Activated T-cell treated with anti-CD3 and anti-CD28 coated beads for 24 hours (primary cell): ENCODE measurements at places on chromosomes 12 and 14.

DNA sequence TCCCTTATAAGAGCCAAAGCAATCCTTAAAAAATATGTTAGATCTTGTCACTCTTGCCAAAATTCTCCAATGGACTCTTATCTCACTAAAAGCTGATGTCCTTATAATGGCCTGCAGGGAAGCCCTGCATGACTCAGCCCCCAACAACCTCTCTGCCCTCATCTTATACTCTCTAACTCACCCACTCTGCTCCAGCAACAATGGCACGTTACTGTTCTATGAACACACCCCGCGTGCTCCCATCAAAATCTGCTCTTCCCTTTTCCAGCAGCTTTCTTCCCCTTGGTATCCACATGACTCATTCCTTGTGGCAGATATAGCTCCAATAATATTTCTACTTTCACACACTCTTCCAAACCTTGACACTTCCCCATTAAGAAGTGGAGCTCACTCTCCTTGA, 108.1 kb downstream of the DENND5B start:
- DNase-seq, result no peak

- no peak for DNase-seq
Observed at GRCh38 chr12:4275016-4275869, 1.7 kb downstream of the CCND2 start.

DNA sequence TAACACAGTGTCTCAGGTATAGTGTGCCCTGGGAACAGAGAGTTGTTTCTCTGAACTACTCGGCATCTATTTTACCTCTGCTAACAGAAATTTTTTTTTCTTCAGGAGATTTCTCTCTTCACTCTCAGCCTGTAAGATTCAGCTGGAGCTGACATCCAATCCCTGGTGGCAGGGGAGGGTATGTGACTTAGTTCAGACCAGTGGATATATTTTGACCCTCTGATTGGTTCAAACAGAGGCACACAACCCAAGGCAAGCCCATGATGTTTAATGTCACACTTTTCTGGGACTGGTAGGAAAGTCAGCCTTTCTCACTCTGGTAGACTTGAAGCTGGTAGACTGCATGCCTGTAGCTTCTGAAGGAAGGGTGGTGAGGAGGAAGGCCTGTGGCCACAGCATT, 147.9 kb downstream of the HMGA2 start:
- DNase-seq, result no peak

GRCh38 chr12:63792338-63792737, 12.6 kb downstream of the RXYLT1 start:
- no peak for DNase-seq

GRCh38 chr14:21902561-21903181, 229.1 kb upstream of the OR4E1 start:
- DNase-seq, result no peak

DNA sequence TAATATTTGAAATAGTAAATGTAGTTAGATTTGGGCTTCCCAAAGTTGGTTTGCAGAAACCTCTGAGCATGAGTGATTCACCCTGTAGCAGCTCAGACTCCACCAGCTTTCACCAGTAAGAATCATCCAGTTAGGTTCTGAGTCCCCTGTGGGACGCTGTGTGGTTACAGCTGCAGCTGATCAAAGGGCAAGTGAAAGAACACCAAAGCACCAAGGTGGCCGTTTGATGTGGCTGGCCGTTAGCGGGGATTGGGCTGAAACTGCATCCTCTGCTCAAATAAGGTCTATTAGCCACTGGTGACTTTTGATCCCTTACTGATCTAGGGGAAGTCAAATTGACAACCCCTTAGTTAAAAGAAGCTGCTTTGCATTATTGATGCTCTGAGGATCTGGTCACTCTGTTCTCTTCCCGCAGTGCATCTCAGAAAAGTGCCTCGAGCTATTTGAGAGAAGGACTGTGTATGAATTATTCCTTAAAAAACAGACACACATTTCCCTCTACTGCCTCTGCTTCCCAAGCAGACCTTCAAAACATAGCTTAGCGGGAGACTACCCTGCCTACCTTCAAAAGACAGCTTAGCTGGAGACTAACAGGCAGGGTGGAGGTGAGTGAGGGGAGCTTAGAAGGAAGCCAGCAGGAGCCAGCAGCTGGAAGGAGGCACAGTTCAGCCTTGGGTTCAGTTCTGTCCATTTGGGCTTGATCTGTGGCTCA, 3.7 kb downstream of the ABHD12B start:
- DNase-seq, result peak; percentile 51

DNA sequence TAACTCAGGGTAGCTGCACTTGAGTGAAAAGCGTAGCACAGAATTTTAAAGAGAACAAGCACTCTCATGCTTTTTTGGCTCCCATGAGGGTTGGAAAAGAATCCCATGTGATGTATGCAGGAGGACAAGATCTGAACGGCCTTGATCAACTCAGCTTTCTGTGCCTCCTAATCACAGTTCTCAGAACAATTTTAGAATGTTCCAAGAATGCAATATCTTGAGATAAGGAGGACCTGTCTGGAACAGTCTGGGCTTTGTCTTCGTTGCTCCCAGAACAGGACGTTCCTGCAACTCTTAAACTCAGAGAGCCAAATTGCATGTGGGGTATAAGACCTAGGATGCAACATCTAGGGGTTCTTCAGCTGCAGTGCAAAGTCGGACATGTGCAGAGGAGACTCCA, 582.7 kb downstream of the RERGL start:
- DNase-seq, result no peak

DNA sequence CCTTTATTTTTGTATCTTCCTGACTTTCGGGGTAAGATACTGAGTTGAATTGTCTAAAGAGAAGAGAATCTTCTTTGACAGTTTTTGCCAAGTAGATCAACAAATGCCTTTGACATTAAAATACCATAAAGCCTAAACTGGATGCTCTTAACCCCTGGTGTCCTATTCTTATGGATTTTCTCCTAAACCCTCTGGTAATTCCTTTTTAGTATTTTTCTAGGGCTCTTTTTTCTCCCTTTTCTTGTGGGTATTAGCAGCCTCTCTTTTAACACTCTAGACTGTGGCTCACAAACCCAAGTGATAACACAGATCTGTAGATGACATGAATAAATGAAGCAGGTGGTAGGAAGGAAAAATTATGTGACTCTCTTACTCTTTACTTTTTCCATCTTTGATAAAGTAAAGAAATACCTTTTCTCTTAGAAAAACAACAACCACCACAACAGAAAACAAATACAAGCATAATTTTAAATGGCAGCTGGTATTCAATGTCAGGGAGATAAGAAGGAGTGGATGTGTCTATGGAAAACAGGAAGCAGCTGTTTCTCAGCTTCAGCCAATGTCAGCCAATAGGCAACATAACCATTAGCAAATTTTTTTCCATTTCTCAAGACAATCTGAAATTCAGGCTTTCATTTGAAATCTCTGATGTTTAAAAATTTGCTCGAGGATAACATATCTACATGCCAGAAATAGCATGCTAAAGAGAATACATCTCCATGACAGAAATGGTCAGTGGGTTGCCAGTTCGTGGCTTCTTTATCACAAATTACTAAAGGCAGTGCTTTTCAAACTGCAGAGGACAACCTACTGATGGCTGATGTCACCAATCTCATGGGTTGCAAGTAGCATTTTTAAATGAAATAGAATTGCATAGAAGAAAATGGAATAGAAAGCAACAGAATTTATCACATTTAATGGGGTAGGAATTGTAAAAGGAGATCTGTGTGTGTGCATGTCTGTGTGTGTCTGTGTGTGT, 123.1 kb upstream of the KRR1 start:
- DNase-seq, result no peak

DNA sequence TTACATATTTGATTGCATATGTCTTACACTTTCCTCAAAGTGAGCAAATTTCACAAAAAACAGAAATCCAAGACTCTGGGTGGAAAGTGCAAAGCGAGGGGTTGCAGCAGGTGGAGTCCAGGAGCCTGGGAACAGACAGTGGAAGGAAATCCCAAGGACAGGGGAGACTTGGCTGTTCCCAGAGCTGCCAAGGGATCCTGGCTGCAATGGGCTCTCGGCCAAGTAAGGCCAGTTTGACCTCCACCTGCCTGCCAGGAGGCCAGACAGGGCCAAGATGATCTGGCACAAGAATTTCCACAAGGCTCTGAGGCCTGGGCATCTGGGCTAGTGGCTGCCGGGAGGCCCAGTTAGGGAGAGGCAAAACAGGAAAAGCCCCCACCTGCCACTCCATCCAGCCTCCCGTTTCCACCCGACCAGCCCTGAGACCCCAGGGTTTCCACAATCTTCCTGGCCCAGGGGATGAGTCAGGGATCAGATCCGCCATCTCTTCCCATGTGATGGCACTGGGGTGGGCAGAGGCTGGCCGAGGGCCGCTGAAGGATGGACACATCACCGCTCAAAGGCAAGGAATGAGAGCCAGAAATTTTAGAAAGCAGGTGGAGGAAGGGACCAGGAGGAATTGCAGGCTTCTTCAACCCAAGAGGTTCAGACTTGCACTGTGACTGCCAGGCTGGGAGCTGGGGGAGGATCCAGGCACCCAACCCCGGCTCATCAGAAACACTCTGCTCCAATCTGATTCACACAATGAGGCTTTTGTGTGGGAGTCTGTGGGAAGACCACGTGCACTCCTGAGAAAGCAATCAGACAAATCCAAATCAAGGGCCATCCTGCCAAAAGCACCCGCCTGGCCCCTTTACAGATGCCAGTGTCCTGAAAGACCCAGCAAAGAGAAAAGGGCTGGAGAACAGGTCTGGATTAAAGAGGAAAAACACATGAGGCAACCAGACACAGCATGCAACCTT, 16.3 kb downstream of the SCARB1 start:
- DNase-seq, result no peak

DNA sequence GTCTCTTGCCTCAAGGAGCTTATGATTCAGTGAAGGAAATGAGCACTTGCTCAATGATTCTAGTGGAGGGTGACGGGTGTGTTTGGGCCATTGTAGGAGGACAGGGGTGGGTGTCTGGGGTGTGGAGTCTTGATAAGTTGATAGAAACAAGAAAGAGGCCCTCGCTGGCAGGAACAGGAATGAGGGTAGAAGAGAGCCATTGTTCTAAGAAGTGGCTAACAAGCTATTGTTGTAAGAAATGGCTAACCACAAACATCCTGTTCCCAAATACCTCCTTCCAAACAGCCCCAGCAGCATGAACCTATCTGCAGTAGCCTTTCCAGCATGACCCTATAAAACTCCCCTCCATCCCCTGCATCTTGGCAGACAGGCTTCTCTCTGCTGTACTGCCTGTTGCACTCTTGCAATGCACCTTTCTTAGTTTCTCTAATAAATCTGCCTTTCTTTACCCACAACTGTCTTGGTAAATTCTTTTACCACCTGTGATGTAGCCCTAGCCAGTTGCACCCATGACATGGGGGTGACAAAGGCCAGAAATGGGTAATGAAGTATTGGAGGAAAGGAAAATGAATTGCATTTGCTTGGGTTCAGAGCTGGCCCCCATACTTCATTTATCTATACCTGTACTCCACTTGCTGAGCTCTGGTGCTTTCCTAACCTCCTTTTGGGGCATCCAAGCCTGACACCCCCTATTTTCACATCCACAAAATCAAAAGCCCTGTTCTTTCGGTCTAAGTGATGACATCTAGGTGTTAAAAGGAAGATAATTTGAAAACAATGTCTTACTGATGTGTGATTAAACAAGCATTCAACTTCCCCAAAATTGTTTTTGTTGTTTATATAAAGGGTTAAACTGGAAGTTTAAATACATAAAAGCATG, 389.1 kb downstream of the GRIN2B start:
- no peak for DNase-seq

GRCh38 chr14:71536927-71537772, 395.1 kb upstream of the RGS6 start:
- DNase-seq, result no peak

DNA sequence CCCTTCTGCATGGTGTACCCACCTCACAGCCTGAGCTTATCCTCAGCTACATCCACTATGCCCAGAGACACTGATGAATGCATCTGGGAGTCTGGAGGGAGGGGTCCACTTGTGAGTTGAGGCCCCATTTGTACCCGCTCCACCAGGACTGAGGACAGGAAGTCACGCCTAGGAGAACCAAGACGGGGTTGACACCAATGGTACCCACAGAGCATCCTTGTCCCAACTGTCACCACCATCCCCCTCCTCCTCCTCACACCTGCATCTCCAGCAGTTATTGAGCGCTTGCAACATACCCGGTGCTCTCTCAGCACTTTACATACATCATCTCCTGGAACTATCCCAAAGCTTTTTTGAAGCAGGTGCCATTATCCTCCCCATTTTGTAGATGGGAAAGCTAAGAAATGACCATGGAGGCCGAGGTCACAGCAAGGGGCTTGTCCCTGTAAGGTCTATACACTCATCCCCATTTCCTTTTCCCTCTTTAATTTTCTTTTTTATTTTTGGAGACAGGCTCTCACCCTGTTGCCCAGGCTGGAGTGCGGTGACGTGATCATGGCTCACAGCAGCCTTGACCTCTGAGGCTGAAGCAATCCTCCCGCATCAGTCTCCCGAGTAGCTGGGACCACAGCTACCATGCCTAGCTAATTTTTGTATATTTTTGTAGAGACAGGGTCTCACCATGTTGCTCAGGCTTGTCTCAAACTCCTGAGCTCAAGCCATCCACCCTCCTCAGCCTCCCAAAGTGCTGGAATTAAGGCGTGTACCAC, 31.7 kb downstream of the DGLUCY start:
- no peak for DNase-seq

DNA sequence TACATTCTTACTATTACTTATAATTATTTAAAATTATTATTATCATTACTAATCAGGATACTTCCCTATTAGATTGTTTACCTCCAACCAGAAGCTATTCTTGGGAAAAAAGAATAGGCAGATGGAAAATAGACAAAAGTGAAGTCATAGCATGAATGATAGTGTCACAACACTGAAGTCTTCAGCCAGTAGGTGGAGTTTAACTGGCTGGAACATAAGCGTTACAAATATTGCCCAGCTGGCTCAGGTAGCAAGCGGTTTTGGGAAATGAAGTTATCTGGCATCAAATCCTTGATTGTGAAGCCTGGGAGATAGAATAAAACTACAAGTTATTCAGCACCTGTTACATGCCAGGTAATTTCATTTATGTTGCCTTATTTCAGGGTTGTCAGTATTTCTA, 762.9 kb downstream of the C12orf50 start:
- no peak for DNase-seq

GRCh38 chr14:25484235-25484634, 434.3 kb upstream of the STXBP6 start:
- no peak for DNase-seq

DNA sequence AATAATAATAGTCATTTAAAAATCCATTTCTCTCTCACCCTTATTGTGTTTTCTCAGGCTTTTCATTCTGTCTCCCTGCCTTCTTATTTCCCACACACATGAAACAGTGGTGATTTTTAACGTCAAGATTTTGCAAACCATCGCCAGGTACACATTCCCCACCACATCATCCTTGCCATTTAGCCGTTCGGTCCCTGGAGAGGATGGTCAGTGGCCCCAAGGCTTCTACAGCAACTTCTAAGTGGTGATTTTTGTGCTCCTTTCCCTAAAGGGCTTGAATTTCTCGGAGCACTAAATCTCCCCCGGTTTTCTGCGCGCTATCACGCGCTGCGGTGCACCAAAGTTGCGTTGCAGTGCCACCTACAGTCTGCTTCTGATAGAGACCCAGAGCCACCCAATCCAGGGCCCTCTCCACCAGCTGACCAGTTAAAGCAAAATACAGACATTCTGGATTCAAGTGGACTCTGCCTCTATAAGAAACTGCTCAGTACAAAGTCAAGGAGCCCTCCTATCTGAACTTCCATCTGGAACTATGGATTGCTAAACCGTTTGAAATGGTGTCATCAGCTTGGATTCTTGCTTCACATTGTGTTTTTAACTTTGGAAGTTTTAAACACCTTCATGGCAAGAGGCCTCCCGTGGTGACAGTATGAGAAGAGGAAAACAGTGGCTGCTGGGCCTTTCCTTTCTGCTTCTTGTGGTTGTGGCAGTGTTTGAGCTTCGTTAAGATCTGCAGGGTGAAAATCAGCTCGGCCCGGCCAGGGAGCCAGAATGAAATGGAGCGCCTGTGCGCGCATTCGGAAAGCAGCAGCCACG, 234.0 kb downstream of the SPTSSA start:
- DNase-seq, result peak; percentile 42

- no peak for DNase-seq
Observed at GRCh38 chr12:98109266-98109665, 406.1 kb upstream of the TMPO start.
